HFFc6 (cell line): ENCODE measurements at places on chromosomes 5 and 9. TPM values are rescaled to one million over a fixed set of nuclear protein-coding genes. Genes with fewer than 3 reads are reported as not detected.

- no peaks in the 10 kb centered on the region for H3K36me3 ChIP-seq
- no peaks in the 10 kb centered on the region for H3K4me1 ChIP-seq
- DNase-seq, result no peak
- peaks cover 13% of the 10 kb centered on the region for H3K27me3 ChIP-seq
- H3K4me3 ChIP-seq, result no peak overlapping the region
These were observed 257.8 kb downstream of the FSTL4 start for GRCh38 chr5:133354323-133355185.

DNA sequence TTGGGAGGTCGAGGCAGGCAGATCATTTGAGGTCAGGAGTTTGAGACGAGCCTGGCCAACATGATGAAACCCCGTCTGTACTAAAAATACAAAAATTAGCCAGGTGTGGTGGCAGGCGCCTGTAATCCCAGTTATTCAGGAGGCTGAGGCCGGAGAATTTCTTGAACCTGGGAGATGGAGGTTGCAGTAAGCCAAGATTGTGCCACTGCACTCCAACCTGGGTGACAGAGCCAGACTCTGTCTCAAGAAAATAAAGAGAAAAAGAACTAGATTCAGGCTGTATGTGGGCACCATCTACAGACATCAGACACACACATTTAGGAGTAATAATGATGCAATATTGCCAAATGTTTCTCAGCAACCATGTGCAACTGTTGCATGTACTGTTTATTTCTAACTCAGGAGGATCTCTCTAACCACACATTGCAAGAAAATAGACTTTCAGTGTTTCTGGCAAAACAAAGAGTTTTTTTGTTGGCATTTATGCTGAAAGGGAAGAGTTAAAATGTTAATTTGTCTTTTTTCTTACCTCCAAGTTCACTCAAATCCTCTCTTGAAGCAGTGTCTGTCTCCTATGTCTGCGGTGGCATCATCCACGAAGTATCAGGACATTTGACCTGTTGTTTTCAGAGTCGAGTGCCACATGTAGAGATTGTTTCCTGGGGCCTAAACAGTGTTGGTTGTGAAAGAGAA is 5.1 kb upstream of the ORM1 start:
- peaks cover 6% of the 10 kb centered on the region for H3K27me3 ChIP-seq
- DNase-seq, result peak; percentile 15
- no peak overlapping the region for H3K27ac ChIP-seq

The FAM151B gene
- total RNA-seq, result 2.0 to 2.7 TPM (median 2.4 TPM) in 3 replicates

The MARVELD2 gene
- 0.17 to 0.21 TPM in 2 of 3 replicates, not detected in the other for total RNA-seq

- H3K36me3 ChIP-seq, result no peaks in the 10 kb centered on the region
- no peak for DNase-seq
- H3K27me3 ChIP-seq, result no peaks in the 10 kb centered on the region; the same call in 1 of the 2 replicates
- H3K27ac ChIP-seq, result no peak overlapping the region
These were observed 564.7 kb downstream of the CDH10 start for GRCh38 chr5:24080046-24080445.
